ENCODE measurements at places on chromosomes 1 and 21.

DNA sequence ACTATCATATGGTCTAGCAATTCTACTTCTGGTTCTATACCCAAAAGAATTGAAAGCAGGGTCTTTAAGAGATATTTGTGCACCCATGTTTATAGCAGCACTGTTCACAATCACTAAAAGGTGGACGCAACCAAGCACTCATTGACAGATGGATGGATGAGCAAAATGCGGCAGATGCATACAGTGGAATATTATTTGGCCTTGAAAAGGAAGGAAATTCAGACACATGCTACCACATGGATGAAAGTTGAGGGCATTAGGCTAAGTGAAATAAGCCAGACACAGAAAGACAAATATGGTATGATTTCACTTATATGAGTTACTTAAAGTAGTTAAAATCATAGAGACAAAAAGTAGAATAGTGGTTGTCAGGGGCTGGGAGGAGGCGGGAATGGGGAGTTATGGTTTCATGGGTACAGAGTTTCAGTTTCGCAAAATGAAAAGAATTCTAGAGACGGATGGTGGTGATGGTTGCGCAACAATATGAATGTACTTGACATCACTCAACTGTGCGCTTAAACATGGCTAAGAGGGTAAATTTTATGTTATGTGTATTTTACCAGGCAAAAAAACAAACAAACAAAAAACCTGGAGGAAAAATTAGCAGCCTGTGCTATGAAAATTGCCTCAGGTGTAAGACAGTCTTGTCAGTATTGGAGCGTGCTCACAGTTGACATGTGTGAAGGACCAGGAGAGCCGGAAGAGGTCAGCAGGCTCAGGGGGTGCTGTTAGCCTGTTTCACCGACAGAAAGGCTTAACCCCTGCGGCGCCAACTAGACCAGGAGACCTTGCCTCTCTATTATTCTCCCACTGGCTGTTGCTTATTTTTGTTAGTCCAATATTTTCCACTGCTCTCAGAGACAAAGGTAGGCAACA, 26.5 kb downstream of the CD247 start:
- peak; percentile 56 for DNase-seq

DNA sequence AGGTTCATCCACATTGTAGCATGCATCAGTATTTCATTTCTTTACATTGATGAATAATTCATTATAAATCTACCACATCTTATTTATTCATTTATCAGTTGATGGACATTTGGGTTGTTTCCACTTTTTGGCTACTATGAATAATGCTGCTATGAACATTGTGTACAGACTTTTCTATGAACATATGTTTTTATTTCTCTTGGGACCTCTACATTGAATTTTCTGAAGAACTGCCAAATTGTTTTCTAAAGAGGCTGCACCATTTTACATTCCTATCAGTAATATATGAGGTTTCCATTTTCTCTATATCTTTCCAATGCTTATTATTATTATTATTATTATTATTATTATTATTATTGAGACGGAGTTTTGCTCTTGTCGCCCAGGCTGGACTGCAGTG, 81.3 kb upstream of the SELENON start:
- DNase-seq = no peak

DNA sequence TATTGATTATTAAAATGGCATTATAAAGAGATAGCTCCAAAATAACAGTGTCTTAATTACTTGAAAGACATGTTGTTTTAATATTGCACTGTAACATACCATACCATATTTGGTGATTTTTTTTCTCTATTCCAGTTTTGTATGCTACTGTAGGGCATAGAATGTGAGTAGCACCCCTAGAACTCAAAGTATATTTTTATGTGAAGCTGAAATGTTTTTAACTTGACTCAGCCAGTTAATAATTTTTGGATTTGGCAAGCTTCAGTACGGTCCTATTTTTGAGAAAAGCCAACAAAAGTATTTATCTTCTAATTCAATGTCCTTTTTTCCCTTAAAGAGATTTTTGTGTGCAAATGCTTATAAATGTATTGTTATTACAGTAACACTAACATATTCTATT, 593.8 kb downstream of the USP25 start:
- DNase-seq = no peak

DNA sequence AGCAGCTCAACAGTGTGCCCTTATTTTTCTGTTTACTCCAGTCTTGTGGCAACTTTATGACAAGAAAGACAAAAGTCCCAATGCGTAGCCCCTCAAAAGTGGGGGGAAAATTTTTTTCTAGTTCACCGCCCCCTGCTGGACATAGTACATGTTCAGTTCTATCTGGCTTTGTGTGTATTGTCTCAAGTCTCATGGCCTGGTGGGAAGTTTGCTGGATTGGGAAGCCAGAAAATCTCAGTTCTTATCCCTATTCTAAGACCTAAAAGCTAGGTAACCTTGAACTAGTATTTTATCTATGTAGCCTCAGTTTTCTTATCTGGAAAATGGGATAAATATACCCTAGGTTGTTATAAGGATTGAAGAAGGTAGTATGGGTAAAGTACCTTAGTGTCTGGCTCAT, 55.8 kb upstream of the LDLRAP1 start:
- peak; percentile 53 for DNase-seq

GRCh38 chr1:58783090-58783992, 506 bp downstream of the JUN start:
- peak; percentile 48 for DNase-seq

DNA sequence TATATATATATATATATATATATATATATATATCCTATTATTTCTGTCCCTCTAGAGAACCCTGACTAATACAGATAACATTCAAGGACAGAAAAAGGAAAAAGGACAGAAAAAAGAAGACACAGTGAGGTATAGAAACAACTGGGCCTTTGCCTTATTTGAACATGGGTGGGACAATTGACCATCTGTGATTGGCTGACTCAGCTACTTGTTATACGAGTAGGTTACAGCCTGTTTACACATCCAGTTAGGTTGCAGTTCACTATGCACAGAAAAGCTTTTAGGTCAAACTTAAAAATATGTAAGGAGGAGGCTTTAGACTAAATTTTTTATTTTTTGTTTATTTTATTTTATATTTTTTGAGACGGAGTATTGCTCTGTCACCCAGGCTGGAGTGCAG, 39.8 kb upstream of the RGS8 start:
- DNase-seq = no peak

DNA sequence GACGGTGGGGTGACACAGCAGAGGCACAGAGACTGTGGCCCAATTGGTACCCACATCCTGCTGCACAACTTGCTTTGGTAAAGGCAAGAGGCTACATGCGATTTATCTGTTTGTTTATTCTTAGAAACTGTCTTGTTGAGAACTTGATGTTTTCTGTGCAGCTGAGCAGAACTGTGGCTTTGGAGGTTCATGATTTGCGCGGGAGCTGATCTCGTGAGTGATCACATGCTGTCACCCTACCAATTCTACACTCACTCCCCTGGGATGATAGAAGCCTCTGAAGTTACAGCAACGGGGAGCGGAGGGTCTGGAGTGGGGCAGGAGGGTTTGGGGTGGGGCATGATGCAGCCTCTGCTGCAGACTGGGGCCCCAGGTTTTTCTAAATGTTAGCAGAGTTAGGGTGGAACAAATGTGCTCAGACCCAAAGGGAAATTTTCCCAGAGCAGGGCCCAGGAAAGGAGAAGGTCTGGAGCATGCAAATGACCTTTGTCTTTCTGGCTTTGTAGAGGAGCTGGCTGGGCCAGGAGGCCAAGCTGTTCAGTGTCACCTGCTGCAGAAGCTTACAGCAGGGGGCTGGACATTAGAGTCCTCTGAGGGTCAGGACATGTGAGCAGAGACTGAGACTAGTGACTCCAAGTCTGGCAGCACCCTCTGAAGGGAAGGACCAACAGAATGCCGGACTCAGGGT, 83.6 kb downstream of the GRIK3 start:
- DNase-seq = no peak

DNA sequence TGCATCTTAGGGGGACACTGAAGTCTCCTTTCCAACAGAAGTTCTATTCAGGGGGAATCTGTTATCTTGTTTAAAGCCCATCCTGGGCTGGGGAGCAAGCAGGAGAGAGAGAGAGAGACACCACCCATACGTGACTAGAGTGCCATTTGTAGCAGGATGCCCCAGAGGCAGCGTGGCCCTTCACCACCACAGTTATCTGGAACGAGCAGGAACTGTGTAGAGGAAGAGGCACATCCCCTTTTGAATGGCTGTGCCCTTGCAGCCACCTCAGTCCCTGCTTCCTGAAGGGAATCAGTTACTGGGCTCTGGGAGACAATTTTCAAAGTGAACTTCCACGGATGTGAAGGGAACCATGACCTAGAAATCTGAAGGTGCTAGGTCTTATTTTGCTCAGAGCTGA, 19.4 kb upstream of the LAMTOR5 start:
- no peak for DNase-seq

- DNase-seq = no peak
Measured at GRCh38 chr1:70760154-70760553, 287.5 kb downstream of the PTGER3 start.

GRCh38 chr1:177703888-177704446, 265.9 kb downstream of the SEC16B start:
- no peak for DNase-seq

DNA sequence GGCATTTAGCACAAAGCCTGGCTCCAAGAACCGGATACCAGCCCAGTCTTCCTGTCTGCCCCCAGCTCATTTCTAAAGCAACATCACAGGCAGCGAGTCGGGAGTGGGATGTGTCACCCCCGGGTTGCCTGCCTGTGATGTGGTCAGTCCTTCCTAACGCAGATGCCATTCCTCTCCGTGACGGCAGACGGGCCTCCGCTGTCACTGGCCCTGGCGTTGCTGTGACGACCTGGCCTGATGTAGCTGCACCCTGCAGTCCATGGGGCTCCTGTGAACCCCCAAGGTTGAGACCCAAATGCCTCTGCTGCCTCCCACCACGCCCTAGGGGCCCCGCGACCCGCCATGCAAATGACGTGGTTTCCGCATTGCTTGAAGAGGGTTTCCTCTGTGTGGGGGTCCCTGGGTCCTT, 12.3 kb downstream of the TNFRSF1B start:
- DNase-seq = peak; percentile 86

DNA sequence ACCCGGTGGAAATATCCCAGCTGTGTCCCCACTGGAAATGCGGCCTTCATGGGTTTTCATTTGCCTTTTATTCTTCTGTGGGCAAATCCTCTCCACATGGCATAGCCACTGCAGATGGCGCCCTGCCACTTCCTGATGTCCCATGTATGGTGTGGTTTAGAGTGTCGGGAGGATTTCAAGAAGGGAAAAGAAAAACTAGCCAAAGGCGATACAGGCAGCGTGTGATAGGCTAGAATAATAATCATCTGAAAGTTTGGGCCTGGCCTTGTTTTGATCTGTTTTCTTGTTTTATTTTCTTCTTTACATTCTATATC, 123.6 kb downstream of the PEX14 start:
- DNase-seq = no peak

- no peak for DNase-seq
Measured at GRCh38 chr1:114700036-114700600, 4.8 kb upstream of the AMPD1 start.

DNA sequence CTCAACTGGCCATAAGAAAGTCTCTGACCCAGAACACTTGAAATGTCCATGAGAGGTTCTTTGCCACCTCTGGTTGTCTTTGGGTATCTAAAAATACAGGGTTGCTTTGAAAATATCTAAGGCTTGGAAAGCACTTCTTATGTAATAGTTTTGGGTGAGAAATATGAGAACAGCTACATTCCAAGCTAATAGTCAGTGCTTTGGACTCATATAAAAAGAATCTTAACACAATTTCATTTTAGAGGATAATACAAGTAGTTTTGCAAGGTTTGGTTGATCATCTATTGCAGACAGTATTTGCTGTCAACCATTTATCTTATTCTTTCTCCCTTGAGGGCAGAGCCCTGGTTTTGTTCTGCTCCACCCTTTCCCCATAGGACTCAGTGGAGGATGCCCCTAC, 207.5 kb downstream of the KCNK2 start:
- DNase-seq = no peak
